ENCODE measurements at places on chromosomes 3 and 15. TPM values are rescaled to one million over a fixed set of nuclear protein-coding genes. Genes with fewer than 3 reads are reported as not detected.

The TLNRD1 gene
- 13.9 TPM for total RNA-seq

- peak; percentile 57 for DNase-seq
Measured at GRCh38 chr3:193987186-193987585, 148.8 kb upstream of the HES1 start.

DNA sequence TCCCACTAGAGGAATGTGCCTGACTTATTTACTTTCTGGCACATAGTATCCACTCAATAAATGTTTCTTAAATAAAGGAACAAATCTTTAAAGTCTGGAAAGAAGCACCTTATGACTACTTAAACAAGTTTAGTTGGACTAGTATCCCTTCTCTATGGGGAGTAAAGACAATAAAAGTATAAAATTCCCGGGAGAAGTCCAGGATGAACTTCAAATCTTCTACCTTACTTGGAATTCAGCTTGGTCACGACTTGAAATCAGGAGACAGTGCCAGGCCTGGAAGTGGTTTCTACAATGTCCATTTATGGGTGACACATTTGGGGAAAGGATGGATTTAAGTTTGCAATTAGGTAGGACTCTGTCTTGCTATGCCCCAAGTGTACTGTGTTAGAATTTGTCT is 196.5 kb downstream of the NR1D2 start:
- DNase-seq: no peak

GRCh38 chr3:71695000-71695482 is 30.2 kb downstream of the EIF4E3 start:
- no peak for DNase-seq

- DNase-seq: no peak
Measured at GRCh38 chr3:185846037-185846436, 21.2 kb upstream of the IGF2BP2 start.

- DNase-seq: no peak
Measured at GRCh38 chr15:99426431-99427105, 139.2 kb upstream of the MEF2A start.

DNA sequence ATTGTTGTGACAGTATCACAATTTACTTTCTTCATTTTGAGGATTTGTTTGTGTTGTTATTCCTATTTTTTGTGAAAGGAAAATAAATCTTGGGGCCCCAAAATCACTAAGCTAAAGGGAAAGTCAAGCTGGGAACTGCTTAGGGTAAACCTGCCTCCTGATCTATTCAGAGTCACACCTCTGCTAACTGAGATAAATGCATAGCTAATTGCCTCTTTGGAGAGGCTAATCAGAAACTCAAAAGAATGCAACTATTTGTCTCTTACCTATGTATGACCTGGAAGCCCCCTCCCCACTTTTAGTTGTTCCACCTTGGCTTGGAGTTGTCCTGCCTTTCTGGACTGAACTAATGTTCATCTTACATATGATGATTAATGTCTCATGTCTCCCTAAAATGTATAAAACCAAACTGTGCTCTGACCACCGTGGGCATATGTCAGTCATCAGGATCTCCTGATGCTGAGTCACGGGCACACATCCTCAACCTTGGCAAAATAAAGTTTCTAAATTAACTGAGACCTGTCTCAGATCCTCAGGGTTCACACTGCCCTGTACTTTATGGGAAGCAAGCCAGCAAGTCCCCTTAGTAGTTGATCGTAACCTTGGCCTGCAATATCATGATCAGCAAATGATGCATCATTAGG is 523.2 kb upstream of the GOLIM4 start:
- DNase-seq: no peak

Data from MG63 (cell line).